Ureter (tissue), 1 donor: ENCODE measurements at places on chromosomes 3 and 15. TPM values are rescaled to one million over a fixed set of nuclear protein-coding genes. Genes with fewer than 3 reads are reported as not detected.

The CCR4 gene
- total RNA-seq = 0.23 TPM

The IGF1R gene
- total RNA-seq = 88.6 TPM

The EBLN2 gene
- total RNA-seq = 11.0 TPM

The GP9 gene
- not detected for total RNA-seq

The RPN1 gene
- 180 TPM for total RNA-seq

The MYL3 gene
- total RNA-seq = 4.6 TPM

The CELSR3 gene
- total RNA-seq = 1.5 TPM

The NR1I2 gene
- 1.2 TPM for total RNA-seq

GRCh38 chr3:47314056-47314764 is 31.5 kb downstream of the KLHL18 start:
- no peak for DNase-seq

DNA sequence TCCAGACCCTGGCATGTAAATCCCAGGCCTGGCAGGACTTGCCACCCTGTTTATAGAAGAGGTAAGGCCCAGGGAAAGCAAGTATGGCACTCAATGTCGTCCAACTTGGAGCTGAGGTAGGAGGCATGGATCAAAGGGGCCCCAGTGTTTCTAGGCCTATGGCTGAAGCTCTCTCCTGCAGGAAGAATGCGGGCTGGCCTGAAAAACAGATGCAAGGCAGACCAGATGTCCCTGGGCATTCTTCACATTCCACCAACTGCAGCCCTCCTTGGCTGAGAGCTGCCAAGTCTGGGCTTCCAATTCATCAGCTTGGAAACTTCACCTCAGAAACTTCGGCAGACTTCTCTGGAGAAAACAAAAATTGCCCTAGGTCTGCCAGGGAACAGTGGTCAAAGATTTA is 22.2 kb downstream of the MESD start:
- DNase-seq = no peak

GRCh38 chr3:133855772-133856171 is 39.9 kb downstream of the RAB6B start:
- no peak for DNase-seq

- DNase-seq = no peak
Measured at GRCh38 chr3:98259-98654, 98.3 kb upstream of the CHL1 start.

DNA sequence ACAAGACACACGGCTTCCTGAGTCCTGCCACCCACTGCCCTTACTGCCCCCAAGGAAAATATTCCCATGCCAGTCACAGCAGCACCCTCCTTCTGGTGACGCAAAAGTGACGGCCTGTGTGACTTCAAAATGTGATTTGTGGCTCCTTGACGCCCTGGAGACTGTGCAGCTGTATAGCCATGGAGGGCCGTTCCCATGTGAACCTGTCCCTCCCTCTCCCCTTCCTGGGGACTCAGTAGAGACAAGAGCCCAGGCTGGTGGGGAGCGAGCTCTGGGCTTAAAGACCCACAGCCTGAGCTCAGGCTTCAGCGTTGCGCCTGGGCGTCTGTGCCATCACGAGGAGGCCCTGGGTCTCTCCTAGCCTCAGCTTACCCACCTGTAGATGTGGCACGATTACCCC is 78.2 kb downstream of the TOP2B start:
- no peak for DNase-seq

GRCh38 chr15:25772500-25772899 is 90.6 kb downstream of the ATP10A start:
- DNase-seq = peak; percentile 19

DNA sequence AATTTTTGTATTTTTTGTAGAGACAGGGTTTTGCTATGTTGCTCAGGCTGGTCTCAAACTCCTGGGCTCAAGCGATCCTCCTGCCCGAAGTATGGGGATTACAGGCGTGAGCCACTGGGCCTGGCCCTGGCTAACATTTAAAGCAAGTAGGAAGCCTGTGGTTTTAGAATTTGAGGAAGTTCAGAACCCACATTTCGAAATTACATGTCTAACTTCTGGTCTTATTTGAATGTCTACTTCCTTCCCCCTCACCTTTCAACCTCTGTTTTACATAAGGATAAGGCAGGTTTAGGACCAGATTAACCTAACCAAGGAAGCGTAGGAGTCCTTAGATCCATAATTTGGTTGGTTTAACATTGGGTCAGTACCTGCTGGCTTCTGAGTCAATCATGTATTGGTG is 120.5 kb upstream of the PROK2 start:
- DNase-seq = no peak

GRCh38 chr3:5219216-5219615 is 31.7 kb downstream of the EDEM1 start:
- DNase-seq = no peak

GRCh38 chr3:48528048-48528447 is 24.1 kb upstream of the SHISA5 start:
- DNase-seq = no peak

DNA sequence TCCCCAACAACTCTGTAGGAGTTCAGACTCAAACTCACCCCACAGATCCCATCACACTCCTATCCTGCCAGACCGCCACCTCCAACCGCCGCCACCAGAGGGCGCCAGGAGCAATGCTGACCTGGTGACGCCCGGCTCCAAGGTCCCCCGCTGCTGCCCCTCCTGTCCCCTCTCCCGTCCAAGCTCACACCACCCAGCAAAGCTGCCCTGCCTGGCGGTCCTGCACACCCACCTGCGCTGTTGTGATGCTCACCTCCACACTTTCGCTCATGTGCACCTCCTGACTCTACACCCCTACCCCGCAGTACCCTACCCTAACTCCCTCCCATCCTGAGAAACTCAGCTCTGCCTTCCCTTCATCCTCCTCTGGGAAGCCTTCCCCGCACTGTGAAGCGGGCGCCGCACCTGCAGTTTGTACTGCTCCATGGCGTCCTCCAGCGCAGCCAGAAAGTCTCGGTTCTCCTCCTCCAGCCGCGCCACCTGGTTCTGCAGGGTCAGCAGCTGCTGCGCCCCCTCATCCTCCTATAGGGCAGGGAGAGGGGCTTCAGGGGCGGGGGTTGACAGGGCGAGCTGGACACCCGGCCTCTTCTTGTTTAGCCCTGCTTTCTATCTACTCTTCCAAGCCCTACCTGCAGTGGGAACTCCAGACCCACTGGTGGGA is 7.9 kb downstream of the KIF7 start:
- DNase-seq = peak; percentile 86

DNA sequence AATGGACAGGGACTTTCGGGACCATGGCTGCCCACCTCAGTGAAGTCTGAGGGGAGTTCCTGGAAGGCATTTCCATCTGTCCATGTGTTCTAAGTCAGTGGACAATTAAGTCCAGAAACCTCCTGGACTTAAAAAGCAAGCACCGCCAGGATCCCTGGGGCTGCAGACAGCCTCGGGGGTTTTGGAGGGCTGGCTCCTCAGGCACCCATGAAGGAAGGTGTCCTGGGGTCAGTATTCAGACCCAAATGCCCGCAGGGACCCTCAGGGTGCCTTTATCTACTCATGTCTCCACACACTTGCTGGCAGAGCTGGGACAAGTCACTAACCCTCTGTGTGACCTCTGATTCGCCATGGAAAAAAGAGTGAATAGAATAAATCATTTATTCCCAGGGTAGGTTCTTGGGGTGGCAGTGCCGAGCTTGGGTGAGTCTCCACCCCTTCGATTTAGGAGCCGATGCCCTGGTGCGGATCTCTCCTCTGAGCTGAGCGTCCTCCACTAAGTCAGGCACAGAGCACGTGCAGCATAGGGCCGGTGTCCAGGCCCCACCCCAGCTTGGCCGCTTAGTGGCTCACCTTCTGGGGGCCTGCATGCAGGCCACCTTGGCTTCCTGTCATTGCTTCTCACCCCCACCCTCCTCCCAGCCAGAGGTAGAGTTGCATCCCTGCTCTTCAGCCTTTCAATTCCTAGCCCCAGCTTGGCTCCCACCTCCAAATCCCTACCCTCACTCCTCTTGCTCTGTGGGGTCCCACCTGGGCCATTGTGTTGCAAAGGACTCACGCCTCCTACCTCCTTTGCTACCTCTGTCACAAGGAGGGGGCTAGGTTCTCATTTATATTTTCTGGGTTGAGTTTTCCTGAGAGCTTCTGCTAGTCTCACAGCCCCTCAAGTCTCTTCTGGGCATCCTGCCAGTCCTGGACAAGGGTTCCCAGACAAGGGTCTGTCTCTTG is 19.9 kb downstream of the SLC6A6 start:
- DNase-seq = no peak

DNA sequence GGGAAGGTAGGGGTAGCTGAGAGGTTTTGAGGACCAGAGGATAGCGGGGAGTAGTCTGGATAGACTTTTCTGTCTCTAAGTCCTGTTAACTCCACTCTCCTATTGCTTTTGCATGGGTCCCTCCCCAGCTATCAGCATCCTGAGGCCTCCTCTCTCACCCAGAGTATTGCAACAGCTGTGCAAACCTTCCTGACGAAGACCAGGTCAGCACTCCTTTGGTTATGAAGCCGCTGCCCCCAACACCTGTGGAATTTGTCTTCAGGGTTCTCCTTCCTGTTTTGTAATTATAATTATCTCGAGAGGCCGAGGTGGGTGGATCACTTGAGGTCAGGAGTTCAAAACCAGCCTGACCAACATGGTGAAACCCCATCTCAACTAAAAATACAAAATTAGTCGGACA is 24.8 kb downstream of the TYRO3 start:
- DNase-seq = no peak

DNA sequence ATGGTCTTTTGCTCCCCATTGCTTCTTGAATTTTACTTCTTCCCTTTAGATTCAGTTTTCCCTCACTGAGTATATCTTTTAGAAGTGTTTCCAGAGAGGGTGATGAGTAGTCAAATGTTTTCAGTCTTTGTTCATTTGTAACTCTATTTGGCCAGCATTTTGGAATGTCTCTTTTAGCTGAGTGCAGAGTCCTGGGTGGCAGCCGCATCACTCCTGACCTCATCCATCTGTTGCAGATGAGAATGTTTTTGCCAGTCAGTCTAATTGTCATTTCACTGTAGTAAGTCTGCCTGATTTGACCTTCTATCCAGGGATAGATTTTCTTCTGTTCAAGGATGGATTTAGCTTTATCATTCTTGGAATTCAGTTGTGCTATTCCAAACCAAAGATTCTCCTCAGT is 7.3 kb downstream of the SRPRB start:
- DNase-seq = no peak

GRCh38 chr3:146502887-146503460 is 33.6 kb upstream of the PLSCR2 start:
- no peak for DNase-seq

DNA sequence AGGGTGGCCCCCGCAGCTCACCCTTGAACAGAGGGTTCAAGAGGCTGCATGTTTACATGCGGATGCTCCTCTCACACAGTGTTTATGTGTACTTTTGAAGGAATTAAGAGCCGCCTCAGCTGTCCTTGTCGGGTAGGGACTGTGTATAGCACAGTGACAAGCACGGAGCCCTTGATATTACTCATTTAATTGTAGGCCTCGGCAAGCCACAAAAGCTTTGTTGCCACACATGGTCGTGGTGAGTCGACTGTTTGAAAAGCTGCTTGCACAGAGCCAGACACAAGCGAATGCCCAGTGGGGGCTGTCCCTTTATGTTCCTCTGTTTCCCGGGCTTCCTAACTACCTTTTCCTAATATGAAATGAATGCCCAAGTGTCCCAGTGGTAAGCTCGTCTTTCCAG is 4.5 kb downstream of the ESYT3 start:
- DNase-seq = no peak

- DNase-seq = peak; percentile 41
Measured at GRCh38 chr15:70339571-70340493, 242.1 kb upstream of the TLE3 start.

GRCh38 chr3:66407611-66408218 is 93.1 kb downstream of the LRIG1 start:
- peak; percentile 62 for DNase-seq

GRCh38 chr3:137131081-137131480 is 173.3 kb downstream of the IL20RB start:
- DNase-seq = no peak

GRCh38 chr3:139263798-139264197 is 80.0 kb upstream of the MRPS22 start:
- peak; percentile 10 for DNase-seq

DNA sequence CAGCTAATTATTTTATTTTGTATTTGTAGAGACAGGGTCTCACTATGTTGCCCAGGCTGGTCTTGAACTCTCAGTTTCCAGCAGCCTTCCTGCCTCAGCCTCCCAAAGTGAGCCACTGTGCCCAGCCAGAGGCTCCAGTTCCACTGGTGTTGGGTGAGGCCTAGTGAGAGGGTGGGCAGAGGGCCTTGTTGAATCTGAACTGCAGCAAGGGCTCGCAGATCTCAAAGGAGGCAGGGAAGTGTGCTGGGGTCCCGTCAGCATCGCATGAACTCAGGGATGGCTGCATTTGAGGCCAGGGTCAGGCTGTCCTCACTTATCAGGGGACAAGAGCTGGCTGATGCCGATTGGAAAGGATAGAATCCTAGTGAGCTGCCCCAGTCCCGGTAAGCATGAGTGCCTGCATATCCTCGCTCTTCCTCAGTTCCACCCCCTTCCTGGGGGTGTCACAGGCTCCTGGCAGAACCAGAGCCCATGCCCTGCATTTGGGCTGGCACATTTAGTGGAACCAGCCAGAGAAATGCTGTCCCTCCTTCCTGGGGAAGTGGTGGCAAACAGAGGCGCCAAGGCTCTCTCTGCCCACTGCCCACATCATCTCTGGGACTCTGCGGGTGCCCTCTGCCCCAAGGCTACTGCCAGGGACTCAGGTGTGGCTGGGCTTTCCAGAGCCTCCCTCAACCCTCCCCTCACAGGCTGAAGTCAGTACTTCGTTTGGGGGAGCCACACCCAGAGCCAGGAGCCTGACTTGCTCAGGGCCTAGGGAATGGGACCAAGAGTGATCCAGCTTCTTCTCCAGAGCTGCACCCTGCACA is 24.1 kb downstream of the ALS2CL start:
- DNase-seq = peak; percentile 38

DNA sequence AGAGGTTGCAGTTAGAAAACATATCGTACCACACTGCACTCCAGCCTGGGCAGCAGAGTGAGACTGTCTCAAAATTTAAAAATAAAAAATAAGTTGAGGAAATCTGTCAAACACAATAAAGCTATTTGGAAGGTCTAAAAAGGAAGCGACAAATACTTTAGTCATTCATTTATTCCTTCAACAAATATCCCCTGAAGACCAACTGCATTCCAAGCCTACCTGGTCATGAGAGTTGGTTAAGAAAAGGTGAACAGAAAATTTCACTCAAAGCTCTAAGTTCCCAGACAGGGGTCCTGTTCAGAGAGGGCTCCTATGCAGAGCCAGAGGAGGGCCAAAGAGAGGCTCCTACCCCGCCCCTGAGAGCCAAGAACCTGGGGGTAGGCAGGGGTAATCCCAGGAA is 15.4 kb upstream of the PRKAR2A start:
- DNase-seq = no peak
